Activated CD8-positive, alpha-beta T cell treated with anti-CD3 and anti-CD28 coated beads for 36 hours (primary cell): ENCODE measurements at places on chromosomes 13 and 19.
A peak's percentile ranks its signal among the peaks of the same experiment; 100 is the strongest.

DNA sequence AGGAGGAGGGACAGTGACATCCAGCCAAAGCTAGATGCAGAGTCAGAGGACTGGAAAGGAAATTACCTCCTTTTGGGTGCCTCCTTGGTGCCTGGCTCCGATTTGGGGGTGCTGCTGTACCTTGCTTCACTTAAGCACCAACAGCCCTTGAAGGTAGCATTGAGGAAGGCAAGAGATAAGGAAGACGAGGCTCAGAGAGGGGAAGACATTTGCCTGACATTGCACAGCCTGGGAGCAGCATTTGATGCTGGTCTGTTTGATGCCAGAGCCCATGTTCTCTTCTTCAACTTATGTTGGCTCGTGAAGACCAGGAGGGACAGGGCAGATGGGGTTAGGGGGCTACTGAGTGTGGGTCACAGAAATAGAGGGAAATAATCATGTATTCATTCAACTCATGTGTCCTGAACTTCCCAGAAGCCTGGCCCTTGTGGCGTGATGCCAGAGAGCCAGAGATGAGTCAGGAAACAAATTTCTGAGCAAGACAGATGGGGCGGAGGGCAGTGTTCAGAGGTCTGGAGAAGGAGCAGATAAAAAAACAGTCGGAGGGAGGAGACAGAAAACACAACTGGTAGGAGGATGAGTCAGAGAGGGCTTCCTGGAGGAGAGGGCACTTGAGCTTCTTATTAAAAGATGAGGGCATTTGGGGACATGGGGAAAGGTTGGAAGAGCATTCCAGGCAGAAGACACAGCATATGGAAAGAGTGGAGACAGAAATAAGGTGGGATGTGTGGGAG, 3.0 kb upstream of the C19orf81 start:
- DNase-seq, result no peak

- DNase-seq, result no peak
Measured at GRCh38 chr13:33322543-33322809, 36.9 kb upstream of the STARD13 start.

DNA sequence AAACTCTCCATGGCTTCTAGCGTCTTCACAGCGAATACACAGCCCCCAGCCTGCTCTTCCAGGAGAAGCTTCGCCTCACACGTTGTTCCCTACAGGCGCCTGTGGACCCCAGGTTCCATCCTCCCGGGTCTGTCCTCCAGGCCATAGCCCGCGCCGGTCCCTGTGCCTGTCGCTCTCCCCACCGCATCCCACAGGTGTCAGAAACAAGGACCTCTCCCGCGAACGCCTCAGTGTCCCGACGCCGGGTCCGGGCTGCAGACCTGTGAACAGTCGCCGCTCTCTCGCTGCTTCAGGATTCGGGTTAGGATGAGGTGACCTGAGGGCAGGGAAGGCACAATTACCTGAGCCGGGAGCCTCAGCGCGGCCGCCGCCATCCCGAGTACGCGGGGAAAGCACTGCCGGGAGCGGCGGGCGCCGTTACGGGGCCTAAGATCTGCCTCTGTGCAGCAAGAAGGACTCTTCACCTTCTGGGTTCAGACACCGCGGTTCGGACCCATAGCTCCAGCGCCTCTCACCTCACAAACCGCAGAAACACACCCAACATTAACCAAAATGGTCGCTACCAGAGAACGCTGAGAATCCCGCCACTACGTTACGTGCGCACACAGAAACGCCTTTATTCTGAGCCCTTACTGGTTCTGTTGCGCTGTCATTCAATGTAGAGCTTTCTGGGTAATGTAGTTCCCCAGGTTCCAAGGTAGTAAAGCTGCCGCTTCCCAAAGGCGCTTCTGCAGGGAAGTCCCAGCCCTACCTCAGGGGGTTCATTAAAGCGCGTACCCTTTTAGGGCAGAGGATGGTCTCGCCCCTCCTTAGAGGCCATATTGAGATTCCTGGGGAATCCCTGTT, at the start of gene ZNF418:
TSS of gene ZNF418 (minus strand) at position 583 of the 846 bp plus-strand sequence. CDS start 1,580 bp downstream, outside the sequence.
- peak; percentile 70 for DNase-seq

- DNase-seq, result no peak
Measured at GRCh38 chr13:98315902-98316301, 138.8 kb upstream of the RNF113B start.

GRCh38 chr13:64397701-64398100, 2832.4 kb downstream of the PCDH9 start:
- no peak for DNase-seq

DNA sequence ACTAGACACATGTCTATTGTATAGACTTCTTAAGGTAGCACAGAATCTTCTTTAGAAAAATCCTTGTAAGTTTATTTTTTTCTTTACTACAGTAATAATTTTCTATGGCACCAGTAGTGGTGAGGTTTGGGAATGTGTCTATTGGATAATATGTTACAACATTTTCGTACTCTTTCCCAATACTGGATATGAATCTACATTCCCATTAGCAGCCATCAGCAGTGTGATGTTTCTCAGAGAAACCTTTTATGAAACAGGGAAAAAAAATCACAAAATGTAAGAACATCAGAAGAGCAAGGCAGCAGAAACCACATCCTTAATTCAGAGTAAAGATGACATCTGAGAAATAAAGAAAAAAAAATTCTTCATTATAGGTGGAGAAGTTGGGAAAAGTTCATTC, 83.3 kb downstream of the POSTN start:
- no peak for DNase-seq

DNA sequence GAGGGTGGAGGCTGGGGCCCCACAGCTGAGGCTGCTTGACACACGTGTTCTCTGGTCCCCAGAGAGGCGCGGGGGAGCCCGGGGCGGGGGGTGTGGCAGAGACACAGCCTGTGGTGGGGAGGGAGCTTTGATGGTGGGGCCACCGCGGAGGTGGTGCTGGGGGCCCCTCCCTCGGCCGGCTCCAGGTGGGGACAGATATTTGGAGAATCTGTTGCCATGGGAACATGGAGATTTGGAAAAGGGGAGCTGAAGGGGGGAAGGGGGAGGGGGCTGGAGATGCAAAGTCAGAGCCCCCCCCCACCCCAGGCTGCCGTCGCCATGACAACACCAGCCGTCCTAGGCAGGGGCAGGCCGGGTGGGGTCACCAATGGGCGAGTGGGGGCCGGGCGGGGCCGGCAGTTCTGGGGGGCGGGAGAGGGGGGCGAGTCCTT, 1.2 kb downstream of the PRKCG start:
- DNase-seq, result peak; percentile 36

DNA sequence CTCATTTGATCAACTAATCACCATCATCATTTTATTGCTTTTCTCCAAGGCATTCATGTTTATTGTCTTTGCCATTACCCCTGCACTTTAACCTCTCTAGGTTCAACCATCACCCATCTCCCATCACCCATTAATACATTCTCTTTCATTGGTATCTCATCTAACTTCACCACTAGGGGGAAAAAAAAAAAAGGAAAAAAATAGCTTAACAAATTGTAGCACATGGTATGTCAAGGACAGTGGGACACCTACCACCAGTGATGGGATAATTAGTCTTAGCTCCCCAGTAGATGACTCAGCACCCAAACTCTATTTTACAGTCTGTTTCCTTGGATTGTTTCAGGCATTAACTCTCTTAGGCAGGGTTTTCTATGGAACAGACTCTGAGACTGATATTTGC, 1770.2 kb upstream of the MIR17HG start:
- DNase-seq, result no peak

GRCh38 chr13:111116856-111117255, 1.7 kb downstream of the ARHGEF7 start:
- DNase-seq, result no peak
